ENCODE measurements at places on chromosomes 7 and 10.

DNA sequence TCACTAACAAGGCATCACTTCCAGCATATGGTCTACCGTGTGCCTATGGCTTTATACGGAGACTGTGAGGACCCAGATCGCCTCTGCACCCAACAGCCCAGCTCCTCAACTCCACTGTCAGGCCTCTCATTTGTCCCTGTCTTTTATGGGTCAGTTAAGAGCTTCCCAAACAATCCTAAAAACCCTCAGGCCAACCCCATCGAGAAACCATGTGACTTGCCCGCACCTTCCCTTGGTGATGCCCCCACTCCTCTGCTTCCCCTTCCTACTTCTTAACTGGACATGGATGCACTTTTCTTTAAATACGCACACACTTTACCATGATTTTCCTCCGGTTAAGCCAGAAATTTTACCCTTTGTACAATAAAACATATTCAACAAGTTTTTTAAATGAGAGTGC is 46.8 kb downstream of the BAIAP2L1 start:
- no peak for DNase-seq

GRCh38 chr10:6269953-6270867 is 67.5 kb downstream of the PFKFB3 start:
- DNase-seq = peak; percentile 65

GRCh38 chr10:78437407-78437768 is 403.7 kb downstream of the RPS24 start:
- DNase-seq = no peak

GRCh38 chr10:90193240-90193985 is 492.0 kb downstream of the KIF20B start:
- DNase-seq = no peak

GRCh38 chr7:116785843-116786242 is 76.5 kb upstream of the CAPZA2 start:
- no peak for DNase-seq

GRCh38 chr10:43430926-43431663 is 5.8 kb upstream of the ZNF487 start:
- DNase-seq = no peak

- no peak for DNase-seq
These were observed 452 bp upstream of the RPP30 start for GRCh38 chr10:90871279-90871765.

- no peak for DNase-seq
These were observed 30.3 kb downstream of the PIK3CG start for GRCh38 chr7:106895246-106895864.

GRCh38 chr7:118846977-118847376 is 622.5 kb downstream of the ANKRD7 start:
- no peak for DNase-seq

DNA sequence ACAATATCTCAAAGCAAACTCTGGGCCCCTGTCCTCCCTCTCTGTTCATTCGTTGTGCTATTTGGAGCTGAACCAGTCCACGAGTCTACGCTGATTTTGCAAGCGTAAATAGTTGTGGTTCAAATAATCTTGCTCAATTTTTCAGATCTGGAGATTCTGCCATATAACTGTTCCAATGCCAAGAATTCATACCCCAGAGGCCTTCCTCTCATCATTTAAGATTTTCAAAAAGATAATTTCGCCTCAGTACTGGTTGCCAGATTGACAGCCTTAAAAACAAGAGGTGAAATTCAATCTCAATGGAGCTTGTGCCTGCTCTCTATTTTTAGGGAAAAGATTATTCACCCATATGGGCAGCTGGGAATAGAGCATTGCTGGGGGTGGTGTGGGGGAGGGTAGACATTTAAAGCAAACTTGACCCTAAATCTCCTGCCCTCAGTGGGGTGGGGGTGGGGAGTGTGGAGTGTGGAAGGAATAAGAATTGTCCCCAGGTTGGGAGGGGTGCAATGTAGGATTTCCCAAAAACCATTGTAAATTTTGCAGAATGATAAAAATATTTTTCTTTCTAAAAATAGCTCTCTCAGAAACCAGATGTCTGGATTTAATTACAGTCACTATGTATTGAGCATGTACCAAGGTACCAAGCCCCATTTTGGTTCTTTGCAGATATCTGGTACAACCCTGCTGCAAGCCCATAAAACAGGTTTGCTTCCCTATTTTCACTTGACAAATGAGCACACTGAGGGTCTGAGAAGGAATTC is 104.7 kb upstream of the EEPD1 start:
- DNase-seq = no peak

- no peak for DNase-seq
These were observed 41.7 kb downstream of the AKR1E2 start for GRCh38 chr10:4867520-4868356.

GRCh38 chr10:52187521-52188258 is 126.4 kb upstream of the DKK1 start:
- DNase-seq = no peak

GRCh38 chr7:134787064-134787463 is 7.6 kb downstream of the CALD1 start:
- DNase-seq = no peak

DNA sequence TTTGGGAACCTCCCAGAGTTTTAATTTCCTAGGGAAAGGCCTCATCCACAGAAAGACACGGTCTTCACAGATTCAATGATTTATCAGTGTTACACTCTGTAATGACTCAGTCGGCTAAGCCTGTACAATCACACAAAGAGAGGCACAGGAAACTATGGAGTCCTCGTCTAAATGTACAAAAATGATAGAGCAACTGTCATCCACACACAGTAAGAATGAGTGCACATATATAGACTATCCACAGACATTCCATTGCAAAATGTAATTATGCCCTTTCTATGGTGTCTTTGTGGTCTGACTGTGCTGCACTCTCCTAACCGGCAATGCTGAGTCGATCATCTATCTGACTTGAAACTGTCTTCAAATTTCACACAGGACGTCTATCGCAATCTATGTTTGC is 3.5 kb upstream of the NAMPT start:
- DNase-seq = no peak

- DNase-seq = no peak
These were observed 49.0 kb downstream of the PRR15 start for GRCh38 chr7:29612596-29612995.

DNA sequence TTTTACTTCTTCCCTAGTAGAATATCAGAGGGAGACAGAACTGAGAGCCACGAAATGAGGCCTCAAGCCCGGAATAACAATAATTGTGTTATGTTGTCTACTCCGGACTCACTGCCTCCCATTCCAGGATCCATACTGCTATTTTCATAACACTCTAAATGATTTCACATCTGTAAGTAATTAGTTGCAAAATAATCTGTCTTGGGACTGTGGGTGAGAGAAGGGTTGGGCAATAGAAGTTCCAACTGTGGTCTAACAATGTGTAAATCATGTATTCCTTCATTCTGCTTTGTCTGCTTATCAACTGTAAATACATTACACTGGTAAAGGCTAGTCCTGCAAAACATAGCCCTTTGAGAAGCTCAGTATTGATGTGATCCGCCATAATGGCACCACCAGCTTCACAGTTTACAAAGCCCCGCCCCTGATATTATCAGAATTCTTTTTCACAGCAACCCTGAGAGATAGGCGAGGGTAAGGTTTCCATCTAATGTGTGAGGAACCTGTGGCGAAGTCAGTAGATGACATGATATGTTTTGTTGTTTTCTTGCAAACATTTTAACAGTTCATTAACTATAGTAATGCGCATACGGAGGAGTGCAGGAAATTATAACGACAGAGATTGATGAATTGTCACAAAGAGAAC is 265.7 kb upstream of the BMPER start:
- no peak for DNase-seq

DNA sequence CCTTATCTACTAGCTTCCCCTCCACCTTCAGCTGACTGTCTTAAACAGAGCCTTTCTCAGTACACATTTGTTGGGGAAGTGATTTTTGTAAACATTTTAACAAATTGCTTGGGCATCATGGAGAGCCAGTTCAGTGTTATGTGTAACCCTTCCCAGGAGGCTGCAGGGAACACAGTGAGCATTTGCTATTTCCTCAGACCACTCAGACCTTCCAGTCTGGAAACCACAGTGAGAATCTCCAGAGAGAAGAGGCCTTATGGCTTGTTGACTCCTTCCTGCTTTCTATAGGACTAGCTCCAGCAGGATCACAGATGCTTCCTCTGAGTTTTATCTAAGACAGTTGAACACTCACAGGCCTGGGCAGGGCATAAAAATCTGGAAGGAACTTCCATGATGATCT is 409.8 kb upstream of the NPVF start:
- DNase-seq = no peak

DNA sequence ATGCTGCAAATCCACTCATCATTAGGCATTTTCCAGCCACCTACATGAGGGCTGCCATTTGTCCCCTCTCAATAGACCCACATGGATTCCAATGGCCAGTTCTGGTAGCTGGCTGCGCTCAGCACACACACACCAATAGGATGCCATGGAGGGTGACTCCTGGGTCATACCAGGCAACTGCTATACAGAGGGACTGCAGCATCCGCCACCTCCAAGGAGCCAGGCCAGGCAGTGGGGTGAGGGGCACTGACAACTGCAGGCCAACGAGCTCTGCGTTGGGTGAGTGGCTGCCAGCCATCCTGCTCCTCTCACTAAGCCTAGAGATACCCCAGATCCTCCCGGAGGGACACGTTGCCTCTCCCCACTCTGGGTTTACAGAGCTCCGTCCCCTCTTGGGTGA is 118.8 kb upstream of the NANOS1 start:
- DNase-seq = no peak

GRCh38 chr10:75397496-75398199 is 3.9 kb downstream of the ZNF503 start:
- DNase-seq = no peak

- no peak for DNase-seq
These were observed 88.8 kb downstream of the DNMBP start for GRCh38 chr10:99920901-99921300.

- DNase-seq = no peak
These were observed 72.2 kb downstream of the MTURN start for GRCh38 chr7:30206942-30207341.

GRCh38 chr7:158809596-158809995 is 19.7 kb downstream of the ESYT2 start:
- no peak for DNase-seq

GRCh38 chr7:129199406-129199805 is 11.0 kb downstream of the SMO start:
- DNase-seq = no peak

GRCh38 chr7:111755383-111755782 is 193.1 kb upstream of the IMMP2L start:
- DNase-seq = no peak

- DNase-seq = no peak
These were observed 100.1 kb upstream of the FAM20C start for GRCh38 chr7:92231-92674.

DNA sequence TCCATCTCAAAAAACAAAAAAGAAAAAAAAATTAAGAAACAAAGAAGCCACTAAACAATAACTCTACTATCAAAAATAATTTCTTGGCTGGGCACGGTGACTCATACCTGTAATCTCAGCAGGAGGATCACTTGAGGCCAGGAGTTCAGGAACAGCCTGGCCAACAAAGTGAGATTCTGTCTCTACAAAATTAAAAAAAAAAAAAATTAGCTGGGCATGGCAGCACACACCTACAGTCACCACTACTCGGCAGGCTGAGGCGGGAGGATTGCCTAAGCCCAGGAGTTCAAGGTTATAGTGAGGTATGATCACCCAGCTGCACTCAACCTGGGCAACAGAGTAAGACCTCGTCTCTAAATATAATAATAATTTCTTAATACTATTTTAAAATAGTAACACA is 69.0 kb downstream of the PARD3 start:
- no peak for DNase-seq

GRCh38 chr10:99630991-99631390 is 10.8 kb upstream of the SLC25A28 start:
- no peak for DNase-seq

DNA sequence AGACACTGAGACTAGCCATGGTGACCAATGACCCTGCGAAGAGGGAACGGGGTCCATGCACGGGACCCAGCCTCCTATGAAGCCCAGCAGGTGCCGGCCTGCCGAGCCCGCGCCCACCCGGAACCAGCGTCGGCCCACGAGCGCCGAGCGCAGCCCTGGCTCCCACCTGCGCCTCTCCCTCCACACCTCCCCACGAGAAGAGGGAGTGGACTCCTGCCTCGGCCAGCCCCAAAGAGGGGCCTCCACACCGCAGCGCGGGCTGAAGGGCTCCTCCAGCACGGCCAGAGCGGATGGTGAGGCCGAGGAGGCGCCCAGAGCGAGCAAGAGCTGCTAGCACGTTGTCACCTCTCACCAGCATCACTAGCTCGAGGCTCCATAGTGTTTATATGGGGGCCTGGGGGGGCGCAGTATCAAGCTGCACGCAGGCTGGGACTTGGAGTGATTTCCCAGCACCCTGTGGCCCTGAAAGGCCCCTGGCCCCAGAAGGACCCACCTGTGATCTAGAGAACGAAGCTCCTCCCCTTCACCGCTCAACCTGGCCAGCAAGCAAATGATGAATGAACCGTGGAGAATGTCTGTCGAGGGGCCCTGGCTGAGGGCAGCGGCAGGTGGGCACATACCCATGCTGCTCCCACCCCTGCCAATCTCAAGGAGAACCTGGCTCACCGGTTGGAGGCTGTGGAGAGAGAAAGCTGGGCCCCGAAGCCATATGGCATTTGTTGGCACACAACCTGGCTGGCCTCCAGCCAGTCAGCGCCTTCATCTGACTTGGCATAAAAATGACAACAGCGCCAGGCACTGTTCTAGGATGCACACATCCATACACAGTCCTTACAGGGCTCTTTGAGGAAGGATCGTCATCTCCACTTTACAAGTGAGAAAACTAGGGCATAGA is 30.7 kb downstream of the GHRHR start:
- DNase-seq = no peak

GRCh38 chr7:132321387-132321786 is 254.9 kb downstream of the PLXNA4 start:
- no peak for DNase-seq

Measured in stimulated activated CD4-positive, alpha-beta T cell treated with anti-CD3 and anti-CD28 coated beads, Interleukin-4, amount 100 ng/mL, for 4 hours (primary cell).